ENCODE measurements at places on chromosomes 1 and 21.

DNA sequence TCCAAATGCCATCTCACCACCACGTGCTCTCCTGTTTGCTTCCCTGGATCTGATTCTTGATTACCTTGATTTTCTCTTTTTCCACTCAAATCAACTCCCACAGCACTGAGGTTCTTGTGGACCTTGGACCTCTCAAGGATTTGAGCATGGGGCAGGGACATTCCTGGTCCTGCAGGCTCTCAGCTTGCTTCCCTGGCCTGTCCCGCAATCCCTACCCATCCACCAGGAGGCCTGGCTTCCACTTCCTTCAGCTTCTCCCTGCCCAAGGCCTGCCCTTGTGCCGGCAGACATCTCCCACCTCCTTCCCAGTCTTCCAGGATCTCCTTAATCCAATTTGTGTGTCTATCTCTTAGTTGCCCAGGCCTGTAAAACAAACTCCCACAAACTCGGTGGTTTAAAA is 21.6 kb downstream of the PLA2G2A start:
- no peak for DNase-seq

DNA sequence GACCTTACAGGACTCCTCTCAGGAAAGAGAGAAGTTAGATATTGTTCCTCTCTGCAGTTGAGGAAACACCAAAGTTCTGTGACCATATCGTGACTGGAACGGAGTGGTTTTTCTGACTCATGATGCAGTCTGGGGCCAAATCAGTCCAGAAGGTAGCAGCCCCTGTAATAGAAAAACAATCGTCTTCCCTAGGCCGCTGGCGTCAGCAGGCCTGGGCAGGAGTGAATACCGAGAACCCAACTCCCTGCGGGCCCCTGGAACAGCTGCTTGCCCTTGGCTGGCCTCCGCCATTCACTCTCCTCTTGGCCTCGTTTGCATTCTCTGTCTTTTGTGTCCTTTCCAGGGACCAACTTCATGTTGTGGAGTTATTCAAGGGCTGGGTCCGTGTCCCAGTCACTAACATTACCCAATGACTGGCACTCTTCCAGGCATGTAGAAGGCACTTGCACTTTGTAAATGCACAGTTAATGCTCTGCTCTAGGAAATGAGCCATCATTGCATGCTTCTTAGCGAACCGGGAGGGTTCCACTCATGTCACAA is 10.9 kb upstream of the CD101 start:
- DNase-seq: peak; percentile 94

- DNase-seq: no peak
These were observed 27.5 kb upstream of the KDM4A start for GRCh38 chr1:43622471-43622870.

DNA sequence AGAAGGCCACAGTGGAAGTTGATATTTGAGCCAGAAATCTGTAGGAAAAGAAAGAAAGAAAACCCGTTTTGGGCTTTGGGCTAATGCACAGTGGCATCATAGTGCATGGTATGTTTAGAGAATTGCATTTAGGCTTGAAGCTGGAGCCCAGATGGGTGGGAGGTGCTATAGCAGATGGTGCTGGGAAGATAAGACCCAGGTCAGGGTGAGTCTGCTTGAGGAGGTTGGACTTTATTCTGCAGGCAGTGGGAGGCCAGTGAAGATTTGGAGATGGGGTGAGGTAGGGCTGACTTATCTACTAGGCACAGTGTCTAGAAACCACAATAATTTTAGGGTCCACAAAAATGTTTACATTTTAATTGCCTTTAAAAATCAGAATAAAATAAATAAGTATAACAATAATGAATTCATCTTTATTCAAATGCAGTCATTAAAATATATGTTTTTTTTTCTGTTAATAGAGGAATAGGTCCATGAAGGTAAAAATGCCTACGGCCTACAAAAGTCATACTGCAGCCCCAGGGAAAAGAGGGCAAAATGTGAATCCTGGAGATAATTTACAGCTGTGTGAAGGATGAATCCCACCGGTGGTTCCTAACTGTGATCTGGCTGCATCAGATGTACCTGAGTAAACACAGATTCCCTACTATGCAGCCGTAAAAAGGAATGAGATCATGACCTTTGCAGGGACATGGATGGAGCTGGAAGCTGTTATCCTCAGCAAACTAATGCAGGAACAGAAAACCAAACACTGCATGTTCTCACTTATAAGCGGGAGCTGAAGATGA is 8.7 kb downstream of the DNAJC6 start:
- DNase-seq: no peak

DNA sequence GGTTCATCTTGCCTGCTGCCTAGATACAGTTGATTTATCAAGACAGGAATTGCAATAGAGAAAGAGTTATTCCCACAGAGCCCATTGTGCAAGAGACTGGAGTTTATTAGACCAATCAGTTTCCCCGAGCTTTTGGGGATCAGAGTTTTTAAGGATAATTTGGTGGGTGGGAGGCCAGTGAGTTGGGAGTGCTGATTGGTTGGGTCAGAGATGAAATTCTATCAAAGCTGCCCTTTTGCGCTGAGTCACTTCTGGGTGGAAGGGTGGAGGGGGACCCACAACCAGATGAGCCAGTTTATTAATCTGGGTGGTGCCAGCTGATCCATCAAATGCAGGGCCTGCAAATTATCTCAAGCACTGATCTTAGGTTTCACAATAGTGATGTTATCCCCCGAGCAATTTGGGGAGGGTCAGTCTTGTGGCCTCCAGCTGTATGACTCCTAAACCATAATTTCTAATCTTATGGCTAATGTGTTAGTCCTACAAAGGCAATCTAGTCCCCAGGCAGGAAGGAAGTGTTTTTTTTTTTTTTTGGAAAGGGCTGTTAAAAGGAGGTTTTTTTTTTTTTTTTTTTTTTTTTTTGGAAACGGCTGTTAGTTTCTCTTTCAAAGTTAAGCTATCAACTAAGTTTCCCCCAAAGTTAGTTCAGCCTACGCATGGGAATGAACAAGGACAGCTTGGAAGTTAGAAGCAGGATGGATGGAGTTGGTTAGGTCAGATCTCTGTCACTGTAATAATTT is 7.4 kb downstream of the SLC16A4 start:
- DNase-seq: no peak

Data from CD14-positive monocyte (primary cell).